ENCODE measurements at places on chromosomes 12 and 14.

GRCh38 chr12:125113263-125113662, 48.0 kb downstream of the AACS start:
- DNase-seq = no peak

GRCh38 chr14:68217791-68218340, 398.3 kb downstream of the RAD51B start:
- no peak for DNase-seq

- DNase-seq = no peak
Measured at GRCh38 chr14:89364316-89364715, 52.7 kb downstream of the FOXN3 start.

DNA sequence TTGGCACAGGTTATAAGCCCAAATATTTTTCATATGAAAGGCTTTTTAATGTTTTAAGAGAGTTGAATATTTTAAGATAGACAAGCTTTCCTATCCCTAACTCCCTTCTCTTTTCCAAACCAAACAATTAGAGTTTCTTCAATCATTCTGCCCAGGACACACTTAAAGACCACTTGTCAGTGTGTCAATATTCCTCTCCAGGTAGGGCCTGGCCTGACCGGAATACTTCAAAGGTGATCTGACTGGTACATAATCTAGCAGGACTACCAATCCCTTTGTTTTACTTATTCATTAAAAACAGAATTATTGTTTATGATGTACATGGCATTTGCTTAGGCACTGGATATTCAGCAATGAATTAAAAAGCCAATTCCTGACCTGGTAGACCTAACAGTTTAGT, 24.2 kb upstream of the SNRPF start:
- DNase-seq = no peak

DNA sequence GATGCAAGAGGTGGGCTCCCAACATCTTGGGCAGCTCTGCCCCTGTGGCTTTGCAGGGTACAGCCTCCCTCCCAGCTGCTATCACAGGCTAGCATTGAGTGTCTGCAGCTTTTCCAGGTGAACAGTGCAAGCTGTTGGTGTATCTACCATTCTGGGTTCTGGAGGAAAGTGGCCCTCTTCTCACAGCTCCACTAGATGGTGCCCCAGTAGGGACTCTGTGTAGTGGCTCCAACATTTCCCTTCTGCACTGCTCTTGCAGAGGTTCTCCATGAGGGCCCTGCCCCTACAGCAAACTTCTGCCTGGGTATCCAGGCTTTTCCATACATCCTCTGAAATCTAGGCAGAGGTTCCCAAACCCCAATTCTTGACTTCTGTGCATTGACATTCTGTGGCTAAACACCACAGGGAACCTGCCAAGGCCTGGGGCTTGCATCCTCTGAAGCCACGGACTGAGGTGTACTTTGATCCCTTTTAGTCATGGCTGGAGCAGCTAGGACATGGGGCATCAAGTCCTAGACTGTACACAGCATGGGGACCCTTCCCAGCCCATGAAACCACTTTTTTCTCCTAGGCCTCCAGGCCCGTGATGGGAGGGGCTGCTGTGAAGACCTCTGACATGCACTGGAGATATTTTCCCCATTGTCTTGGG, 24.0 kb upstream of the SLC38A1 start:
- DNase-seq = no peak

DNA sequence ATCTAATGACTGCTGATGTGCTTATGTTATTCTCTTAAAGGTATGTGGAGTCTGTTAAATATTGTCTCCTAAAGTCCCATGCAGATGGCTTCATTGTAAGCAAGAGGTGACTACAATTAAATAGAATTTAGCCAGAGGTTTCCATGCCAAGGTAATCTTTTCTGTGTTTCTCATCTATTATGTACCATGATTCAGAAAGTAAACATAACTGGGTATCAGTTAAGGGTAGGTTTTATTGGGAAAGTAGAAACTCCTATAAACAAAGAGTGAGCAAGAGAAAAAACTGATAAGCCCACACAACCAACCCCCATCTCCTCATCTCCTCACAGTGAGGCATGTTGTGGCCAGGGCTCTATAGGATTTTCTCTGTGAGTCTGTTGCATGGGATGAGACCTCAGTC, 611.7 kb downstream of the SNAPC1 start:
- no peak for DNase-seq

- DNase-seq = peak; percentile 36
Measured at GRCh38 chr12:62438098-62438692, 28.4 kb upstream of the MON2 start.

DNA sequence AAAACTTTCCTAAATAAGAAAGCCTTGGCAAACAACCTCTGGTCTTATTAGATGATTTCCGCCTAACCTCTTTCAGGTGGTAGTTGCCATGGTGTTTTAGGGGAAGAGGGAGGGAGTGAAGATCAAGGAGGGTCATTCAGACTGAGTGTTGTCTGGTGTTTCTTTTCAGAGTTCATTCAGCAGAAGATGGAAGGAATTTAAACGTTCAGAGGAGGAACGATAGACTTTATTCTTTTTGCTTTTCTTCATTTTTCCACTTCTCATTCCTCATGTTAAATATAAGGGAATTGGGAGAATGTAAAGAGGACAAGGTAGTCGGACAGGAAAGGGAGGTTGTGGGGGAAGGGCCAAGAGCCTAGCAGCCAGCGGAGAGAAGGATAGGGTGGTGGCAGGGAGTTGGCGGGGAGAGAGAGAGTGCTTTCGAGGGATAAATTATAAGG, 17.4 kb upstream of the SALL2 start:
- DNase-seq = no peak

GRCh38 chr14:48925184-48925583, 661.0 kb downstream of the RPS29 start:
- no peak for DNase-seq

DNA sequence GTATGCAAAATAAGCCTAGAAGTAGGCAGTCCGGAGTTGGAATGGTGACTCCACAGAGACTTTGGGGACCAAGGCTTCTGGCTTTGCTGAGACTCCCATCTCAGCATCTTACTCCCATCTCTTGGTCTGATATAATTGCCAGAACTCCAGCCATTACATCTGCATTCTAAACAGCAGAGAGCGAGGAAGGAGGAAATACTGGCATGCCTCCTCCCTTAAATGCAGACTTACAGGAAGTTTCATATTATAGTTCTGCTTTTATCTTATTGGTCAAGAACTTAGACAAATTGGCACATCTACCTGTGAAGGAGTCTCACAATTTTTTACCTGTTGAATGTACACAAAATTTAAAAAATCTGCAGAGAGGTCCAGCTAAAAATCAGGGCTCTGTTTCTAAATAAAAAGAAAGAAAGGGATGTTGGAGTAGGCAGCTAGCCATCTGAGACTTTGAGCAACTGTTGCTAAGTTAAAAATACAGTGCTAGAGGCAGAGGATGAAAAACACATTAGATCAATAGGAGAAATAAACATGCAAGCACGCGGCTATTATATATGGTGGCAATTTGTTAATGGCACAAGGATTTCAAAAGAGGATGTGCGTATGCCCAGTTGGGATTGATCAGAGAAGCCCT, 209.9 kb upstream of the HMGA2 start:
- DNase-seq = no peak

- DNase-seq = no peak
Measured at GRCh38 chr14:59240356-59240755, 51.9 kb downstream of the DAAM1 start.

DNA sequence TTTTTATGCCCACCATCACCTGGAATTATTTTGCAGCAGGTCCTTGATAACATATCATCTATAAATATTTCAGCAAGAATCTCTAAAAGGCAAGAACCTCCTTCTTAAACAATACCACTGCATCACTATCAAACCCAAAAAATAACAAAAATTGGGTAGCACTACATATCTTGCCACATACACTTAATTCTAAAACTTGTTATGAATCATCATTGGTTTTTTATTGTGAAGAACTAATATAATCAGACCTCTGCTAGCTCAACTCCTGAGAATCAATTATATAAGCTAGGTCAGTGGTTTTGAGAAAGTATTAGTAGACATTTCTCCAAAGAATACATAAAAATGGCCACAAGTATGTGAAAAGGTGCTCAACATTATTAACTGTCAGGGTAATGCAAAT, 23.8 kb downstream of the SLC38A1 start:
- DNase-seq = no peak

DNA sequence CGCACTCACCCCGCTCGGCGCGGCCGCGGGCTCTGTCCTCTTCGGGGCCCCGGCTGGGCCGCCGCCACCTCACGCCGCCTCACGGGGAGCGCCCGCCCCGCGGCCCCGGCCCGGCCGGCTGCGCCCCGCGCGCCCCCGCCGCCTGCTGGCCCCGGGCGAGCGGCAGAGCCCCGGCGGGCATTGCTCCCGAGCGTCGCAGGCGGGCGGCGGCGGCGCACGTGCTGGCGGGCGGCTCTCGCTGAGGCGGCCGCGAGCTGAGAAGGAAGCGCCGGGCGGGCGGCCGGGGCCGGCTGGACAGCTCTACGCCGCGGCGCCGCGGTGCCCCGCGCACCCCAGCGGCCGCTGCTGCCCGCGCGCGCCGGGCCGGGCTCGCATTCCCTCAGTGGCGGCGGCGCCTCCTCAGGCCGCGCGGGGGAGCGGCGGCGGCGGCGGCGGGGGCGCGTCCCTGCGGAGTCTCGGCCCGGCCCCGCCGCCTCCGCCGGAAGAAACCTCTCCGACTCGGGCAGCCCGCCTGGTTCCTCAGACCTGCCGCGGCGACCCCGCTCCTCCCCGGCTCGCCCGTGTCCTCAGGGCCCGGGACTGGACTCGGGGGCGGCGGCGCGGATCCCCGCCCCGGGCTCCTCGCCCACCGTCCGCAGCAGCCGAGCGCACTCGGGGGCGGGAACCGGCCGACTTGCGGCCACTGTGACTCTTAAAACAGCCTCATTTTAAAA, at the start of gene PITPNM2:
PITPNM2 (minus strand) TSS at position 347 of the 713 bp plus-strand sequence. CDS start 116,500 bp downstream, outside the sequence.
- DNase-seq = peak; percentile 56

DNA sequence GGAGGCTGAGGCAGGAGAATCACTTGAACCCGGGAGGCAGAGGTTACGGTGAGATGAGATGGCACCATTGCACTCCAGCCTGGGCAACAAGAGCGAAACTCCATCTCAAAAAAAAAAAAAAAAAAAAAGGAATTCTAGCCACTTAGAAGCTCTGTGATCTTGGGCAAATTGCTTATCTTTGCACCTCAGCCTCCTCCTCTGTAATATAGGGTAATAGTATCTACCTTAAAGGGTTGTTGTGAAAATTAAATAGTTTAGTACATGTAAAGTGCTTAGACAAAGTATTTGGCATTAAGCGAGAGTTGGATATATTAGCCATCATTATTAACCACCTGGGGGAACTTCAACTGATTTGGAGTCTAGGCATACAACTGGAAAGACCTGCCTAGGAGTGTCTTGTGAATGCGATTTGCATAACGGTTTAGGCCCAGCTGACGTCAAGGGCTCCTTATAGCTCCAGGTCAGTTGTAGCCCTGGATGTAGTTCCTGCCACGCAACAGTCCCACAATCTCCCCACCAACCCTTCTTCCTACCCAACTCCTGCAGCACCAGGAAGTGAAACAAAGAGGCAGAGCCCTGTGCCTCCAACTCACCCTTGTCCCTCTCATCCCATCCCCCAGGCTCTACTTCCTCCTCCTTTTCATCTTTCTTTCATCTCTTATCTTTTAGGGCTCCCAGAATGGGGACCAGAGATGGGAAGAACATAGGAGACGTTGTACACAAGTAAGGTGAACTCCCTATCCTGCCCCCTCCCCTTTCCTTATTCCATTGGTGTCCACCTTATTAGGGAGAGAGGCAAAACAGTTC, 2.1 kb upstream of the IL23A start:
- DNase-seq = no peak

- no peak for DNase-seq
Measured at GRCh38 chr14:100653409-100653808, 66.2 kb upstream of the BEGAIN start.

- no peak for DNase-seq
Measured at GRCh38 chr12:4156317-4156716, 117.2 kb upstream of the CCND2 start.
